ENCODE measurements at places on chromosomes 7 and 10. TPM values are rescaled to one million over a fixed set of nuclear protein-coding genes. Genes with fewer than 3 reads are reported as not detected.

C10orf67 gene
- 0.22 TPM for total RNA-seq

MMRN2 gene
- 2.0 TPM for total RNA-seq

IQUB gene
- 0.57 TPM for total RNA-seq

MYO1G gene
- 0.14 TPM for total RNA-seq

CFAP46 gene
- not detected for total RNA-seq

AKR1B1 gene
- total RNA-seq: 147 TPM

KLF14 gene
- 0.22 TPM for total RNA-seq

COL28A1 gene
- not detected for total RNA-seq

VSTM4 gene
- total RNA-seq: 1.3 TPM

TMEM213 gene
- not detected for total RNA-seq

PON2 gene
- total RNA-seq: 52.8 TPM

ZNF438 gene
- total RNA-seq: 4.6 TPM

CXCL12 gene
- total RNA-seq: 1.6 TPM

COBL gene
- total RNA-seq: not detected

IL2RA gene
- not detected for total RNA-seq

RPEL1 gene
- total RNA-seq: not detected

ADD3 gene
- 102 TPM for total RNA-seq

REPIN1 gene
- 54.3 TPM for total RNA-seq

EXOC4 gene
- 68.6 TPM for total RNA-seq

SSMEM1 gene
- not detected for total RNA-seq

OGDHL gene
- 0.14 TPM for total RNA-seq
